ENCODE measurements at places on chromosomes 4 and X. TPM values are rescaled to one million over a fixed set of nuclear protein-coding genes. Genes with fewer than 3 reads are reported as not detected.
A peak's percentile ranks its signal among the peaks of the same experiment; 100 is the strongest.

DNA sequence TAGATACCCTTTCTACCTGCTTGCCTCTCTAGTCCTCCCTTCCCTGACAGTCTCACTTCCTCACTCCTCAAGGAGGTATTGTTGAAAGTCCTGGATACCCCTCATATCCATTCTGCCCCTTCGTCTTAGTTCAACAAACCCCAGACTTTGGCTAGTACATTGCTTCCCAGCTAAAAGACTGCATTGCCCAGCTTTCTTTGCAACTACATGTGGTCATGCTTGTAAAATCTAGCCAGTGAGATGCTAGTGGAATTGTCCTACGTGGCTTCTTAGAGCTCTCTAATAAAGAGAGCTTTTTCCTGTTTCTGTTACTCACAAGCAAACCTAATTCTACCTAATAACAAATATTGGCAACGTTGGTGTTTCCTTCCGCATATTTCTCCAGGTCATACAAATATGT, 237.9 kb upstream of the PSAPL1 start:
- peaks cover 6% of the 10 kb centered on the region for H3K36me3 ChIP-seq
- no peak overlapping the region for H3K4me3 ChIP-seq
- no peak for DNase-seq
- no peaks in the 10 kb centered on the region for H3K27me3 ChIP-seq

The ZNF275 gene
- total RNA-seq, result 12.1 TPM

DNA sequence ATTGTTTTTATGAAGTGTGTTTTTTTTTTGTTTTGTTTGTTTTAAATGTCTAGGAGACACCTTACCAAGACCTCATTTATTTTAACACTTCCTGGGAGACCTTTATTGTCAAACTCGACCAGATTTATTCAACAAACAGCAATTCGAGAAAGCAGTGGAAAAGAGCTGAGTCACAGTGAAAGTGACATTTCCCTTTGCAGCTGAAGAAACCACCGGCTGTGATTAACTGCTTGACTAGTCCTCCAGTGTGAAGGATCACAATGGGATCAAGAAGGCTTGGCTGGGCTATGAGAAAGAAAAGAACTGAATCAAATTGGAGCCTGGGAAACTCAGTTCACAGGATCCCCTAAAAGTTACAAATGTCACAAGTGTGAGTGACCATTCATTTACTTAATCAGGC, 11.9 kb upstream of the ADH7 start:
- peaks cover 5% of the 10 kb centered on the region for H3K36me3 ChIP-seq
- no peak for DNase-seq
- no peaks in the 10 kb centered on the region for H3K27me3 ChIP-seq
- H3K4me1 ChIP-seq, result no peaks in the 10 kb centered on the region

- no peak overlapping the region for H3K27ac ChIP-seq
- H3K4me3 ChIP-seq, result no peak overlapping the region
- H3K27me3 ChIP-seq, result no peaks in the 10 kb centered on the region
- no peaks in the 10 kb centered on the region for H3K36me3 ChIP-seq
- no peaks in the 10 kb centered on the region for H3K4me1 ChIP-seq
These were observed 132.4 kb downstream of the CORIN start for GRCh38 chr4:47705326-47705981.

GRCh38 chrX:149541521-149542047, 772 bp downstream of the EOLA1 start:
- no peaks in the 10 kb centered on the region for H3K4me1 ChIP-seq
- H3K36me3 ChIP-seq, result 0 out of 2 replicates have a peak, but pooled peaks cover 4% of the 10 kb centered on the region
- no peaks in the 10 kb centered on the region for H3K27me3 ChIP-seq
- no peak overlapping the region for H3K27ac ChIP-seq
- H3K4me3 ChIP-seq, result peak overlapping the region; percentile 86
- no peak for DNase-seq

The JCHAIN gene
- not detected for total RNA-seq

DNA sequence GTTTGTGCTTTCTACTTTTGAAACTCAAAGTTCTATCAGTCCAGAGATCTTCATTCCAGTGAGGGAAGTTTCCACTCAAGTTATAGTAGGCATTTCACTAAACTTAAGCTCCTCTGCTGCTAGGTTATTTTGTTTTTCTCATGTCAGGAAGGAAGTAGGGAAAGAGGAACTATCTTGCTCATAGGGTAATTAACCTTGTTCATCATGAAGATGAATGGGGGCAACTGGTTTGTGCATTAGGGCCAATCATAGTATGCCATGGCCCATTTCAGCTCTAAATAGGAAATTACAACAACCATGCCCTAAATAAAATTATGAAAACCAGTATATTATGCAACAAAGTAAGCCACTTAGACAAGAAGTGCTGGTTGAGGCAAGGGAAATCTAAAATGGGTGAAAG, 804.7 kb upstream of the NDST4 start:
- H3K27ac ChIP-seq, result no peak overlapping the region
- no peaks in the 10 kb centered on the region for H3K4me1 ChIP-seq
- H3K27me3 ChIP-seq, result no peaks in the 10 kb centered on the region
- no peak overlapping the region for H3K4me3 ChIP-seq

DNA sequence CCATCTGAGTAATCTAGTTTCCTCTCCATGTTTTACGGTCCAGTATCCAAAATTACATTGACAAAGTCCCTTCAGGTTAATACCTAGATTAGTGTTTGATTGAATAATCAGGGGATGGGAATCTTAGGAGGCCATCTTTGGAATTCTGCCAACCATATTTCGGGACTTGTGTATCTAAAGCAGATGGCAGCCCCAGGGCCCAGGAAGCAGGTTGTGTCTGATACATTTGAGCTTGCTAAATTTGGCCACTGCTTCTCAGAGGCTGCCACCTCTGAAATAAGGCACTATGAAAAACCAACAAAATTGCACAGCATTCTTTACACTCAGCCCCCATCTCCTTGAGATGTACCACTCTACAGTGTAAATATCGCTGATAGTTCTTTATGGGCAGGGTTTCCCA, 102.1 kb downstream of the ASB9 start:
- no peaks in the 10 kb centered on the region for H3K4me1 ChIP-seq
- H3K4me3 ChIP-seq, result no peak overlapping the region
- no peaks in the 10 kb centered on the region for H3K27me3 ChIP-seq
- DNase-seq, result no peak

DNA sequence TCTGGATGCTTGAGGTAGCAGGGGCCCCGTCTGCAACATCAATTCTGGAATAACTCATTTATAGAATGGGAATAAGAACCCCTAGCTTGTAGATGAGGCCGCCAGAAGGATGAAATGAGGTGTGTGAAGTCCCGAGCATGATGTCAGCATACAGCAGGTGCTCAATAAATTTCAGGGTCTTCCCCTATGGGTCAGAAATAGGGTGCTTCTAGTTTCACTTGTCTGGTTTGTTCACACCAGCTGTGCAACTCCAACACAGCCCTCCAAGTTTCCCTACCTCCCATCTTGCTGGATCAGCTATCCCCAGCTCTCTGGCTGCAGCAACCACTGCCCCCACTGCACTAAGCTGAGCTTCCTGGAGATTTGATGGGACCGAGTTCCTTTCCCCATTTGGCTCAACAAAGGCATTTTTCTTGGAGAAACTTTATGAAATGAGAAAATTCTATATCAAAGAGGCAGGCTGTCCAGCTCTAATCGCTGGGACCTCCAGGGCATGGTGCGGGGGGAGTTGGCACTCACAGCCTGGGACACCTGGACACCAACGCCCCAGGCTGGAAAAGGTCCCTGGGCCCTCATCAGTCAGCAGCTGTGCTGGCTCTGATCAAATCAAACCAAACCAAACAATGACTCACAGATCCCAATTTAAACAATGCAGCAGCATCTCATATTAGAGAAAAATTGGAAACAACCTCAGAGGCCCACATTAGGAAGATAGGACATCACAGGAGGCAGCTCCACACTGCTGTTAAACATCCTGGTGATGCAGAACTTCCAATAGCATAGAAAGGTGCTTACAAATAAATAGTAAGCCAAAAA, 13.3 kb downstream of the SLC2A9 start:
- no peaks in the 10 kb centered on the region for H3K36me3 ChIP-seq
- no peaks in the 10 kb centered on the region for H3K27me3 ChIP-seq
- H3K4me1 ChIP-seq, result no peaks in the 10 kb centered on the region
- DNase-seq, result no peak
- H3K27ac ChIP-seq, result no peak overlapping the region

The TCEAL7 gene
- total RNA-seq, result 2.7 TPM

GRCh38 chr4:185589067-185589836, 53.9 kb upstream of the PDLIM3 start:
- H3K27ac ChIP-seq, result no peak overlapping the region
- H3K4me3 ChIP-seq, result peak overlapping the region; percentile 16
- H3K36me3 ChIP-seq, result no peaks in the 10 kb centered on the region
- no peak for DNase-seq
- H3K27me3 ChIP-seq, result no peaks in the 10 kb centered on the region
- H3K4me1 ChIP-seq, result 0 out of 2 replicates have a peak, but pooled peaks cover 3% of the 10 kb centered on the region

The OTUD5 gene
- 62.6 TPM for total RNA-seq

DNA sequence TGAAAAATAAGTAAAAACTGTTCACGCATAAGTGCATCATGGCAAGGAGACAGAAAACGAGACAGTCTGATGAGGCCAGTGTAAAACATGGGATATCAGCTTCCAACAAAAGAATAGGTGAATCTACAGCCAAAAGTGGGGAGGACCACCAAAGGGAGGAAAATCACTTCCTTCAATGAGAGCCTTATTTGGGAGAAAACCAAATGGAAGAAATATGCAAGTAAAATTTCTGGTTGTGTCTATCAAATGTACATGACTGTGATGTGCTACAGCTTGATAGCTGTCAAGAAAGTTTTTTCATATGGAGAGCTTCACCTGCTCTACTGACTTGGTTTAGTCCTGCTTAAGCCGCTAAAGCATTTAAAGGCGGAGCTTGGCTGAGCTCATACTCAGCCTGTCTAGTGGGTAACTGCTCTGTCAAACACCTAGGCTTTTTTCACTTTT, 66.2 kb downstream of the MAGEA1 start:
- no peaks in the 10 kb centered on the region for H3K36me3 ChIP-seq
- no peaks in the 10 kb centered on the region for H3K27me3 ChIP-seq
- peak overlapping the region; percentile 65 for H3K4me3 ChIP-seq
- no peak overlapping the region for H3K27ac ChIP-seq

The SLIT2 gene
- total RNA-seq, result 1.3 TPM

The TAF7L gene
- not detected for total RNA-seq

The NLGN3 gene
- total RNA-seq, result 3.5 TPM

- H3K4me3 ChIP-seq, result no peak overlapping the region
- no peaks in the 10 kb centered on the region for H3K4me1 ChIP-seq
- no peak for DNase-seq
- no peak overlapping the region for H3K27ac ChIP-seq
- H3K27me3 ChIP-seq, result no peaks in the 10 kb centered on the region
These were observed 50.2 kb upstream of the FAM9A start for GRCh38 chrX:8851231-8851886.

The NR3C2 gene
- total RNA-seq, result 0.86 TPM

- no peak overlapping the region for H3K4me3 ChIP-seq
- no peak for DNase-seq
- no peaks in the 10 kb centered on the region for H3K27me3 ChIP-seq
- peaks cover 1% of the 10 kb centered on the region for H3K36me3 ChIP-seq
- no peak overlapping the region for H3K27ac ChIP-seq
These were observed 6.9 kb downstream of the PDLIM5 start for GRCh38 chr4:94458682-94459081.

- no peaks in the 10 kb centered on the region for H3K27me3 ChIP-seq
- no peak for DNase-seq
- no peak overlapping the region for H3K4me3 ChIP-seq
- no peaks in the 10 kb centered on the region for H3K36me3 ChIP-seq
These were observed 19.3 kb upstream of the TLR8 start for GRCh38 chrX:12887141-12887540.

- H3K36me3 ChIP-seq, result no peaks in the 10 kb centered on the region
- no peak overlapping the region for H3K27ac ChIP-seq
- no peaks in the 10 kb centered on the region for H3K27me3 ChIP-seq
- DNase-seq, result no peak
- H3K4me1 ChIP-seq, result no peaks in the 10 kb centered on the region
These were observed 489.3 kb downstream of the INPP4B start for GRCh38 chr4:142356801-142357200.

DNA sequence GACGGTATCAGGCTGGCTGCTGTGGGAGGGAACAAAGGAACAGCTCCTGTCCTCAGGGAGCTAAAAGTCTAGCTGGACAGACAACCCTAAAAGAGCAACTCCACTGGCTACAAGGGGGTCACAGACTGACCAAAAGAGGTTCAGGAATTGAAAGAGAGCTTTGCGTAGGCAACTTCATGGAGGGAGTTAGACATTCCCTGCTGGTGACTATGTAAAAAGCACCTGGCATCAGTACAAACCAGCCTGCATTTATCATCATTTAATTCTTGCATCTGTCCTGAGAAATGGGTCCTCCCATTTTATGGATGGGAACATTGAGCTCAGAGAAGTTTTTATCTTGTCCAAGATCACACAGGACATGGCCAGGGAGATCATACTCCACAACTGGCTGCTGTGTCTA, 1.4 kb upstream of the LGI2 start:
- no peak for DNase-seq
- H3K4me1 ChIP-seq, result peaks cover 7% of the 10 kb centered on the region
- no peaks in the 10 kb centered on the region for H3K36me3 ChIP-seq
- H3K27me3 ChIP-seq, result peaks cover 13% of the 10 kb centered on the region

DNA sequence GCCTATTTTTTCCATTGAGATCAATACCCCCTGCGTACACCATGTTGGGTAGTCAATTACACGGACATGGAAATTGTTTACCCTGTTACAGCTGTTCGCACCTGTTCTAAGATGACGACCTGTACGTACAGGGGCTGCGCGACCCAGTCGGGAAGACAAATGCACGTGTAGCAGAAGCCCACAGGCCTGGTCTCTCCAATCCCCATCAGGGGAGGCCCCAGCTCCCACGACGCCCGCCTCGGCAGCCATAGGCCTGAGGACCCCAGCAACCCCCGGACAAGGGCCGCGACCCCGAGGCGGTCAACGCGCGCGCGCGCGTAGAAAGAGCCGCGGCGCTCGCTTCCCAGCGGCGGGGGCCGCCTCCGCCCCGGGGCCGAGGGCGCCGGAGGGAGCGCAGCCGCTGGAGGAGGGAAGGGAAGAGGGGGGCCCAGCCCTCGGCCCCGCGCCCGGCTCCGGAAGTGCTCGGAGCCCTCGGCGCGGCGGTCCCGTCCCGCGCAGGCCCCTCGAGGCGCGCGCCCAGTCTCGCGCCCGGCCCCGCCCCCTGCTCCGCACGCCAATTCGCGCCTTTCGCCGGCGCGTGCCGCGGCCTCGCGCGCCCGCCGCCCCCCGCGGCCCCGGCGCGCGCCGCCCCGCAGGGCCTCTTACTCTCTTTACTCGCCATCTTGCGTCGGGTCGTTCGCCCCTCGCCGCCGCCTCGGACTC, 618 bp downstream of the RBBP7 start:
- no peaks in the 10 kb centered on the region for H3K27me3 ChIP-seq
- H3K4me1 ChIP-seq, result peaks cover 2% of the 10 kb centered on the region
- peaks cover 31% of the 10 kb centered on the region for H3K36me3 ChIP-seq
- H3K4me3 ChIP-seq, result peak overlapping the region; percentile 98
